NCI-H2081 (cell line): ENCODE measurements at places on chromosomes 11 and 22.

DNA sequence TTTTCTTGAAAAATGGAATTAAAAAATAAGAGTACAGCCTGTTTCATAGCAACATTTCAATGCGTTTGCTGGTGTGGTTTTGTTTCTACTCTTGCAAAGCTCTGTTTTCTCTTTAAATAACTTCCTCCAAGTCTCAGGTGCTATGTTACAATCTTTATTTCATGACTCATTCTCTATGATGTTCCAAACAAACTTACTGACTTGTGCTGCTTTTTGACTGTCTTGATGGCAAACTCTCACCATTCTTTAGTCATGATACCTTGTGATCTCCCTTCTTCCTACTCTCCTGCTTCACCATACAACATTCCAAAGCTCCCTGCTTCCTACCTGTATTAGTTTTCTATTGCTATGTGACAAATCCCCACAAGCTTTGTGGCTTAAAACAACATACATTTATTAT lies 166.1 kb downstream of the C11orf91 start:
- DNase-seq, result no peak

- no peak for DNase-seq
Measured at GRCh38 chr22:47309946-47310345, 547.5 kb downstream of the TBC1D22A start.

GRCh38 chr22:30183271-30183670 lies 63.3 kb downstream of the LIF start:
- no peak for DNase-seq

- no peak for DNase-seq
Measured at GRCh38 chr11:70016666-70017367, 61.3 kb upstream of the ANO1 start.

DNA sequence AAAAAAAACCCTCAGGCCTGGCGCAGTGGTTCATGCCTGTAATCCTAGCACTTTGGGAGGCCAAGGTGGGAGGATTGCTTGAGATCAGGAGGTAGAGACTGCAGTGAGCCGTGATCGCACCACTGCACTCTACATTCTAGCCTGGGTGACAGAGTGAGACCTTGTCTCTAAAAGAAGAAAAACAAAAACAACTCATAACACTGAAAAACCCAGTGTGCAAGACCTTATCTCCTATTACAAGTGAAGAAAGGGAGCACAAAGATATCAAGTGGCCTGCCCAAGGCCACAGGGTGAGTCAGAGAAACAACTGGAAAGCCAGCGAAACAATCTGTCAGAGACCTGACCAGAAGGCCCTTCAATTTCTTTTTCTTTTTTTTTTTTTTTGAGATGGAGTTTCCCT lies 2.5 kb downstream of the TXN2 start:
- no peak for DNase-seq

DNA sequence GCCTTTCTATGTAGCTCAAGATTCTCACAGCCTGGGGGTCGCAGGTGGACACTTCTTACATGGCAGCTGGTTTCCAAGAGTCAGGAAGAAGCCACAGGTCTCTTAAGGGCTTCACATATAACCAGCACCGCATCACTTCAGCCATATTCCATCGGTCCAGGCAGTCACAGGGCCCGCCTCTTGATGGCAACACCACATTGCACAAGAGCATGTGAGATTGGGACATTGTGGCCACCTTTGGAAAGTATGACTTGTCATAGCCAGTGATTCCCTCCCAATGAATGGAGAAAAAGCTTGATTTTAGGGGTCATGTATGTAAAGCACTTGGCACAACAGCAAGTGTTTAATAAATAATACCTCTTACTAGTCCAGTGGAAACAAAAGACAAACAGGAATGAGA lies 98.3 kb downstream of the NCAM1 start:
- no peak for DNase-seq

DNA sequence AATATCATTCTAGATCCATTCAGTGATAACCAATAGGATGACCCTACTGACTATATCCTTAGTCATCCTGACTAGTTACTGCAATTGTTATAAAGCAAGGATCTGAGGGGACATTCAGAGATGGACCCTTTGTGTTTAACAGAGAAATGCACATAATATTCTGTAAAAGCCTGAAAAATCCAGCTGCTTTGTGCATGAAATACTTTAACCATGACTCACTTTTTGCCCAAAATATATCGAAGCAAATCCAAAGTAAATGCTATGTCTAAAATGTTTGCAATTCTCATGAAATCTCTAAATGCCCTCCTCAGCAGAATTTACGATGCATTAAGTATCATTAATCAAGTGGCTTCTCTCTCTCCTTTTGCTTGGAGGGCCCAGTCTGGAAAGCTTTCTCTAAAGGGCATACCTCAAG lies 178.8 kb upstream of the MTMR2 start:
- DNase-seq, result no peak

GRCh38 chr22:35311551-35311999 lies 11.9 kb downstream of the TOM1 start:
- DNase-seq, result no peak

DNA sequence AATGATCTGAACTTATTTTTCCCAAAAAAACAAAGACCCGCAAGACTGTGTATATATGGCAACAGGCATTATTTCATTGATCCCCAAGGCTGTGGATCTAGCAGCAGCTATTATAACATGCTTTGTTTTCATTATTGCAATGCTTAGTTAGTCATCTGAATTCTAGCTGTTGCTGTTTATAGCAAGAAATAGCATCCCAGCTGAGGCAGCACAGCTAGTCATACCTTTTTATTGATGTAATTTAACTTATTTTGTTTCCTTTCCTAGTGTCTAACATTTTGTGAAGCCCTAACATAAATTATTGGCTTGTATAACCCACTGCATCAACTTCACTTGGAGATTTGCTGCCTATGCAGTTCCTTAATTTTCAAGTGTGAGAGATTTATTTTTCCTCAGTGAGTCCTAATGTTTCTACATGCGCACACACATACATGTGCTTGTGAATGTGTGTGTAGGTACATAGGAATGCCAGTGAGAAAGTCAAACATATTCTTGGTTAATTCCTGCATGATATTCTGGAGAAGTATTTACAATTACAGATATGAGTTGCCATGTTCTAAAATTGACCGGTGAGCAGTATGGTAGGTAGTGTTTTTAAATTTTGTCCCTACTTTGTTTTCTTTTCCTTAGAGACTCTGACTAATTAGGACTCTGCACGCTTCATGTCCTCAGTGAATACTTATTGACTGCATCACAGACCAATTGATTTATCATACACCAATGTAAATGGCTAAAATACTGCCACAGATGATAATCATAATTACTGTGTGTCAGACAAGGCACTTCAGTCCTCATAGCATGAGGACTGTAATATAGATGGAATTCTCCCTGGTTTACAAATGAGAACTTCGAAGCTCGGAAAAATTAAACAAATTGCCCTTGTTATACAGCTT lies 119.3 kb downstream of the WNT11 start:
- no peak for DNase-seq

GRCh38 chr11:134260983-134261382 lies 7.6 kb downstream of the ACAD8 start:
- no peak for DNase-seq

- no peak for DNase-seq
Measured at GRCh38 chr11:392102-392777, 1.8 kb upstream of the PKP3 start.

DNA sequence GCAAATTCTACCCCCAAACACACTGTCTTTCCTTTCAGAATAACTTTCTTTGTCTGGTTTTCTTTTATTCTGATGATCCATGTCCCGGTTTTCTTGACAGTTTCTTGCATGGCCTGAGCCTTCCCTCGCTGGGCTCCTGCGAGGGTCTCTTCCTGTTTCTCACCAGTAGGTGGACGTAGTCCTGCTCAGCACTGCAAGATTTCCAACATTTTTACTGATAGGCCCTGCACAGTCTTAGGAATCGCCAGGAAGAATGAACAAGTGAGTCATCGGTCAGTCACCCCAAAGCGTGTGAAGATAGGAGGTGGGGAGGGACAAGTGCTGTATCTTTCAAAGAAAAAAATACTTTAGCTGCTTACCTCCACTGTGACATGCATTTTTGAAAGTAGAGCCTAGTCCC lies 16.9 kb upstream of the KIRREL3 start:
- DNase-seq, result no peak

DNA sequence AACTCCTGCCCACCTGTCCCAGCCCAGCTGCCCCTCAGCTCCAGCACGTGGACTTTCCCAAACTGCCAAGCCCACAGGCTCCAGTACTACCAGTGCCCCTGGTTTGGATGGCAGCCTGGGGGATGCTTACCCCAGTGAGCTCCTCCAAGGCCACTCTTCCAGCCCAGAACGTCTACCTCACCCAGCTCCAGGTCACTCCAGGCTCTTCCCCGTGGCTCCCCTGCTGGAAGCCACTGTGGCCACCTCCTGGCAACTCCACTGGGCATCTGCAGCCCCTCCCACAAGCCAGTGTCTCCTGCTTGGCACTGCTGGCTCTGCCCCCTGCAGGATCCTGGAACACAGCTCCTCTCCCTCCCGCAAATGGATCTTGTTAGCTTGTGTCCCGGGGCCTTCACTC lies 29.3 kb downstream of the LMO1 start:
- no peak for DNase-seq

DNA sequence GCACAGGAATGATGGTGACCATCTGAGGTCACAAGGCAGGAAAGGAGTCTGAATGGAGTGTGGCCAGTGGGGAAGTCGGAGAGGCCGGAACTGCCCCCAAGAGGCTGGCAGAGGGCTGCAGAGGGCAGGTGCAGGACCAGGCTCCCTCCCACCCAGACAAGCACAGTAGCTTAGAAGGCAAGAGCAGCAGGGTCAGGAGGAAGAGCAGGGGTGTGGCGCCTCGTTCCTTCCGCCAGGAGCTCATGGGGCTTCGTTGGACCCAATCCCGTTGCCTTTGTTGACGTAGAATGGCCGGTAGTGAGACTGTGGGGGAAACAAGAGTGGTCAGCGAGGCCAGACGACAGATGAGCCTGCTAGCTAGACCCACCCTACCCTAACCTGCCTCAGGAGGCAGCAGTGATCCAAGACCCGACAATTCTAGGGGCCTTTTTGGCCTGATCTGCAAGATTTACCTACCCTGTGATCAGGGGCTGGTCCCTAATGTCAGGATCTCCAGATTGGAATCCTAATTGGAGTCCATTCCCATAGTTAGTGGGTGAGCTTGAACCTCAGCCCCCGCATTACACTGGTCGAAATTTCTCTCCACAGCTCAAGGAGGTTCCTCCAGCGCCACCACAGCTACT lies 25.6 kb downstream of the TRIM29 start:
- no peak for DNase-seq

DNA sequence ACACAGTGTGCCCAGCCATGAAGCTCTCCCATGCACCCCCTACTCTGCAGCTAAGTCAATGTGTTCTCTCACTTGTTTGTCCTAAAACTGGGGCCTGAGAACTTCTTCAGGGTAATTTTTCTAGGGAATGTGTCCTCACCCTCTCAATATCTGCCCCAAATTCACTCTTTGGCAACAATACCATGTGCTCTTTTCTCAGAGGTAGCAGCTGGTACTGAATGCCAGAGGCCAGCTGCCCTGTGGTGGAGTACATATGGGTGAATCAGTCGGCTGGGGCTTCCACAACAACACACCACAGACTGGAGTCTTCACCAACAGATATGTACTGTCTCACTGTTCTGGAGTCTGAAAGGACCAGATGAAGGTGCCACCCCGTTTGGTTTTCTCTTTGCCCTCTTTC lies 97.7 kb upstream of the TOP3B start:
- DNase-seq, result no peak
